Stimulated activated CD4-positive, alpha-beta T cell treated with anti-CD3 and anti-CD28 coated beads, TNF-alpha, amount 100 ng/mL, for 1 hour (primary cell): ENCODE measurements at places on chromosomes 11 and 22.

DNA sequence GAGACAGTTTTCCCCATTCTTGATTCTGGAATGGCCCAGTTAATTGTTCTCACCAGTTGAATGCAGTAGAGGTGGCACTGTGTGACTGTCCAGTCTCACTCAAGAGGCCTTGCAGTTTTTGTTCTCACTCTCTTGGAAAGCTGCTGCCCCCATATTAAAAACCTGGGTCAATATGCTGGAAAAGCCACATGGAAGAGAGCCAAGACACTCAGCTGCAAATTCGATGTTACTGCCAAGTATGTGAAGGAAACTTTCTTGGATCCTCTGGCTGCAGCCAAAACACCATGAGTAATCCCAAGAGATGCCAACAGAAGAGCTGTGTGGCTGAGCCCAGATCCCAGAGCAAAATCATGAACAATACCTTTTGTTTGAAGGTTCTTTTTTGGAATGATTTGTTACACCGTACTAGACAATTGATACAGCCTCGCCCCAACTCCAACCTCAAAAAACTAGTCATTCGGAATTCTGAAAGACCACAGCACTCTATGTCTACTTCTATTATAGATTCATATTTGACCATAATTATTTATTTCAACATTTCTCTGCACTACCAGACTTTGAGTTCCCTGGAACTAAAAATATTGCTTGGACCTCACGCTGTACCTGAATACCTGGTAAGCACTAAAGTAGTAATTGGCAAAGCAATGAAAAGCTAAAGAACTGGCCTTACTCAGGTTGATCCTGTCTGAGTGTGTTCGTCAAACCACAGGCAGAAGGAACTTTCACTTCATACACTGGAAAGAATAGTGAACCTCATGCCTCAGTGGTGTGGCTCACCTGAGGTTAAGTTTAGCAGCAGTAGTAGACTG is 378.8 kb downstream of the ETS1 start:
- DNase-seq = no peak

DNA sequence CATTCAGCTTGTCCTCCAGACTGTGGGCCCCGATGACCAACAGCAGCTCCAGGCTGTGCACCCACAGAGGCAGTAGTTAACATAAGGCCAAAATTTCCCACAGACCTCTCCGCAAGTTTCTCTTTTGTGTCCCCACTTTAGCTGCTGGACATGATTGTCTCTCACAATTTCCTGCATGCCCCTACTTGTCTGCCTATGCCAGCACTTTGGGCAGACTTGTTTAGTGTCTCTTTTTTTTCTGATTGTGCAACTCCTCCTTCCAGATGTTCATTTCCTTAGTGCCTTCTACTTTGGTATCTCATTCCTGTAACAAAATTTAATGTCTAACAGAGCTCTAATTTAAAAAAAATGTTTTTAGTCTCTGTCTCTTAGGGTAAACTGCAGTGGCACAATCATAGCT is 23.8 kb upstream of the SCN3B start:
- no peak for DNase-seq

DNA sequence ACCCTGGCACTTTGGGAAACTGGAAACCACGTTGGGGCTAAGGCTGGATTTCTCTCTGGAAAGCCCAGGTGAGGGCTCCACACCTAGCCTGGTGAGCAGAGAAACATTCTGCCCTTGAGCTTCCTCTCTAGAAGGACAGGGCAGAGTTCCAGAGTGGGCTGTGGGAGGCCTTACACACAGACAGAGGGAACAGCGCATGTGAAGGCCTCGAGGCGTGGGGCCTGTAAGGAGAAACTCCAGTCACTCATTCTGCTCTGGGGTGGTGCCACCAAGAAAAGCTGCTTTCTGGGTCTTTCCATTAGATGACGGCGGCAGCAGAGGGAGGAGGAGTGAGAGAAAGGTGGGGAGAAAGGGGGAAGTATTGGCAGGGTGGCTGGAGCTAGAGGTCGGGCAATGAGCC is 183.1 kb downstream of the CHST1 start:
- no peak for DNase-seq

DNA sequence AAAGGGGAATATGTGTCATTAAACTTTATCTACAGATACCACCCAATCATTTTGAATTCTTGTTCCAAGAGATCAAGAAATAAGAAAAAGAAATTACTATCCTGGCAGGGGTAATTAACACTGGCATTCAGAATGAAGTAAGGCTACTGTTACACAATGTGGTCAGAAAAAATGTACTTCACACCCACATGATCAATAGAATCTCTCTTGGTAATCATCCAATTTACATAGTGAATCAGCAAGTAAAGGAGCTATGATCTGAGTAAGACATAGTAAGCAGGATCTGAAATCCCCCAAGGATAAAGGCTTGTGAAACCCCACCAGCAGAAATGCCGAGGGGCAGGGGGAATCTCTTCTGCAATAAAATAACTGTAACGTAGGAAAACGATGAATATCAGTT is 466.5 kb downstream of the FAM181B start:
- no peak for DNase-seq

GRCh38 chr11:11821899-11822298 is 19.9 kb upstream of the USP47 start:
- DNase-seq = no peak

DNA sequence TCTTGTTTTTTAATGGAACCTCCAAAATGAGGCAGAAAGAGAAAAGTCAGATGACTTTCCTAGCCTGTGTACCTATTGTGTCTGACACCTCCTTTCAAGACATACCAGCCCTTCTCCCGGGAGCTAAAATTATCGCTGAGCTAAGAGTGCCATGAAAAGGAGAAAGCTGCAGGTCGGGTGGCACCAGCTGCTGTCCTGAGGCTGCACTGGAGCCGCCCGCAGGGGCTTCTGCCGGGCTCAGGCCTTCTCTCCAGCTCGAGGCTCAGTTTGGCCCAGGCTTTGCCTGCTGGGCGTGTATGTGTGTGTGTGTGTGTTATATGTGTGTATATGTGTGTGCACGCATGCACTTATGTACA is 27.7 kb upstream of the RAB1B start:
- no peak for DNase-seq

GRCh38 chr22:42977569-42977968 is 37.4 kb downstream of the PACSIN2 start:
- no peak for DNase-seq

- DNase-seq = no peak
These were observed 252.6 kb upstream of the B3GAT1 start for GRCh38 chr11:134664447-134665187.

- DNase-seq = no peak
These were observed 15.6 kb downstream of the TMEM184B start for GRCh38 chr22:38257181-38257580.

GRCh38 chr11:1195682-1196515 is 27.0 kb upstream of the MUC5B start:
- no peak for DNase-seq

DNA sequence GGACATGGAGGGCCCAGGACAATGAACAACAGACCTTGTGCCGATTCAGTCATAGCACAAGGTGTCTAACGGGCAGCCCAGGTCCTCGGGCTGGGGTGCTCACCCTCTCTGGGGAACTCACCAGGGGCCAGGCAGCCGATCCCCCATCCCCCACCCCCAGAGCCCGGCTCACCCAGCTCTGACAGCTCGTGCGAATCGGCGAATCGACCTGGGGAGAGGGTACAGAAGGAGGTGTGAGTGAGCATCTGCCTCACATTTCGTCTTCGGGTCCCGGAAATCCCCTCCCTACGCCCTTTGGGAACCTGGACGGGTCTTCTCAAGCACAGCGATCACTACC is 423 bp downstream of the PEX16 start:
- no peak for DNase-seq

GRCh38 chr22:41242396-41243117 is 1.8 kb upstream of the CHADL start:
- DNase-seq = no peak

GRCh38 chr22:19927696-19928095 is 13.9 kb upstream of the COMT start:
- DNase-seq = no peak

DNA sequence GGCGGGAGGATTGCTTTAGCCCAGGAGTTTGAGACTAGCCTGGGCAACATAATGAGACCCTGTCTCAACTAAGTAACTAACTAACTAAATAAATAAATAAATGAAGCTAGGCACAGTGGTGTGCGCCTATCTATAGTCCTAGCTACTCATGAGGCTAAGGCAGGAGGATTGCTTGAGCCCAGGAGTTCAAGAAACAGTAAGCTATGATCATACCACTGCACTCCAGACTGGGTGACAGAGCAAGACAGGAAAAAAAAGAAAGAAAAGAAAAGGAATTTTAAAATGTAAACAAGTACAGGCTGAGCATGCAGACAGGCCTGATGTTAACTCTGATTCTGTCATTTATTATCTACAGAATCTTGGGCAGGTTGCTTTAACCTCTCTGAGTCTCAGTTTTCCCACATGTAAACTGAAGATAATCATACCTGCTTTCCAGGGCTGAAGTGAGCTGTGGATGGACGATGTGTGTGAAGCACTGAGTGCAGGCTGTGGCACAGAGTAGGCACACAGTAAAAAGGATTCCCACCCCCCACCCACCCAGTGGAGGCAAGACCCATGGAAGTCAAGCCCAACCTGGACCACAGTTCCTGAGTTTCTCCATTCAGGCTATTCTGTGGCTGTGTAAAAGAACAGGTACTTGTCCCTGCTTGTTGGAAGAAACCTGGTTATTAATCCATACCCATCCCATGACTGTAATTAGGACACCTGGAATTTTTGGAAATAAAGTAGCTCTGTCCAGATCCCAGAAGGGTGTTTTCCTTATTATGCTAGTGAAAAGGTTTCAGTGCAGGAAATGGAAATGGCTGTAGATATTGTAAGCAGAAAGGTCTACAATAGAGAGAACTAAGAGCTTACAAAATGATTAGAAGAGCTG is 18.7 kb upstream of the SCUBE2 start:
- no peak for DNase-seq
